ENCODE measurements at places on chromosomes 5 and 9. TPM values are rescaled to one million over a fixed set of nuclear protein-coding genes. Genes with fewer than 3 reads are reported as not detected.

MINAR2 gene
- not detected for total RNA-seq

SYK gene
- total RNA-seq: 1.2 TPM

TRIP13 gene
- total RNA-seq: 0.66 TPM

GRCh38 chr5:135880278-135880677 is 15.4 kb downstream of the IL9 start:
- no peak for DNase-seq
- no peaks in the 10 kb centered on the region for H3K4me1 ChIP-seq
- H3K4me3 ChIP-seq: no peak overlapping the region
- H3K36me3 ChIP-seq: no peaks in the 10 kb centered on the region
- H3K27ac ChIP-seq: no peak overlapping the region
- peaks cover 12% of the 10 kb centered on the region for H3K27me3 ChIP-seq

- no peak overlapping the region for H3K27ac ChIP-seq
- no peaks in the 10 kb centered on the region for H3K27me3 ChIP-seq
- H3K4me1 ChIP-seq: no peaks in the 10 kb centered on the region
- no peak for DNase-seq
- no peaks in the 10 kb centered on the region for H3K36me3 ChIP-seq
These were observed 142.6 kb downstream of the FAM114A2 start for GRCh38 chr5:153896117-153896516.

DNA sequence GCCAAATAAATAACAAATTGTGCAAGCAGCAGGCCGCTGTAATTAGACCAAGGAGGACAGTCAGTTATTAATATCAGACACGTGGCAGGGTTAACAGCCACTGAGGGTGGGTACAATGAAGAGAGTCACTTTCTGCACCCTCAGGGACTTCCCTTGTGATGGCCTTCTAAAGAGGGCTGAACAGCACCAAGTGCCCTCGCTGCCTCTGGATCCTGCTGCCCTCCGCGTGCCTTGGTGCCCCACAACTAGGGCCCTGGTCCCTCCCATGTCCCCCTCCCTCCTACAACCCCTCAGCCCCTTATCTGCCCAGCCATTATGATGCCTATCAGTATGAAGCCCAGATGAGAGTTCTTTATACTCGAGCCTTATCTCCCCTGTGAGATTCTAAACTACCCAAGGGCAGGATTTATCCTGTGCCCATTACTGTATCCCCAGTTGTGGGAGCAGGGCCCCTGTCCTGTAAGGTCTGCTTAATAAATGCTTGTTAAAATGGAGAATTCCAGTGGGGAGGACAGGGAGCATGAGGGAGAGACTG is 37.3 kb downstream of the PCDH1 start:
- no peaks in the 10 kb centered on the region for H3K36me3 ChIP-seq
- no peak overlapping the region for H3K27ac ChIP-seq
- H3K27me3 ChIP-seq: no peaks in the 10 kb centered on the region
- no peak overlapping the region for H3K4me3 ChIP-seq
- peaks cover 7% of the 10 kb centered on the region for H3K4me1 ChIP-seq
- no peak for DNase-seq

DNA sequence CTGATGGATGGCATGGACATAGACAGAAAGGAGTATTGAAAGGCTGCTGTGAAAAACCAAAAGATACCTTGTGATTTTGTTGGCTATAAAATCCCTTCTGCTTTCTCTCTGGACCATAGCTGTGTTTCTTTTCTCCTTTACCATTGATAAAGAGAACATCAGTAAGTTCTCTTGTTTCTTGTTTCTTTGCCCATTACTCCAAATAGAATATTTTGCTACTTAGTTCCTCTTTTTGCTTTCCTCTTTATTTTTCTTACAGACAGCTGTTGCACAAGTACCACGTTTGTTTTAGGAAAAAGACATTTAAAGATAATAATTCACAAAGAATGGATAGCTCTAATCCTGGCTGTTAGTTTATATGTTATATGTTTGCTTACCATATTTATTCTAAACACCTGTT is 1129.2 kb downstream of the DTWD2 start:
- DNase-seq: no peak
- H3K4me3 ChIP-seq: no peak overlapping the region
- no peaks in the 10 kb centered on the region for H3K27me3 ChIP-seq
- H3K27ac ChIP-seq: no peak overlapping the region
- no peaks in the 10 kb centered on the region for H3K36me3 ChIP-seq

- peaks cover 84% of the 10 kb centered on the region for H3K36me3 ChIP-seq
- no peak for DNase-seq
- no peaks in the 10 kb centered on the region for H3K27me3 ChIP-seq
- no peak overlapping the region for H3K27ac ChIP-seq
These were observed 35.9 kb downstream of the CEP120 start for GRCh38 chr5:123387313-123387712.

- DNase-seq: no peak
- no peak overlapping the region for H3K4me3 ChIP-seq
- H3K4me1 ChIP-seq: no peaks in the 10 kb centered on the region
- no peaks in the 10 kb centered on the region for H3K36me3 ChIP-seq
These were observed 38.6 kb downstream of the CRB2 start for GRCh38 chr9:123394291-123395235.

GRCh38 chr9:89484475-89485404 is 13.2 kb downstream of the SEMA4D start:
- no peak for DNase-seq
- H3K27ac ChIP-seq: peak overlapping the region; percentile 37
- H3K27me3 ChIP-seq: no peaks in the 10 kb centered on the region
- H3K4me3 ChIP-seq: peak overlapping the region; percentile 72

DNA sequence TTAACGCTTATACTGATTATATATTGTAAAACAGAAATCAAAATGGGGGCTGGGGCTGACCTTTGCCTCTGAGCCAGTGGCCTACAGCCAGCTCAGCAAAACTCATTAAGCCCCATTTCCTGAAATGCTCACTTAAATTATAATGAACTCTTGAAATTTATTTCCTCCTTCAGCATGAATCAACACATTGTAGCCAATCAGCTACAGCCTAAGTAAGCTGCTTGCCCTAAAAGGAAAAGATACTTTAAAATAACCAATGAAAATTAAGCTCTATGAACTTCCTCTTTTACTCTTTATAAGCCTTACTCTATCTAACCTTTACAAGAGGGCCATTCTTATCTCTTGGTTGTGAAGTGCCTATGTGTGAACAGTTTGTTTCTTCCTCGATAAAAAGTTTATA is 33.5 kb upstream of the SUB1 start:
- peaks cover 3% of the 10 kb centered on the region for H3K36me3 ChIP-seq
- no peak for DNase-seq
- H3K4me3 ChIP-seq: no peak overlapping the region
- no peaks in the 10 kb centered on the region for H3K4me1 ChIP-seq
- H3K27ac ChIP-seq: no peak overlapping the region

Data from CD4-positive, alpha-beta T cell (primary cell).